KBM-7 (cell line): ENCODE measurements at places on chromosomes 7 and 10.

GRCh38 chr10:95350830-95351228 is 60.0 kb upstream of the PDLIM1 start:
- no peak for DNase-seq

DNA sequence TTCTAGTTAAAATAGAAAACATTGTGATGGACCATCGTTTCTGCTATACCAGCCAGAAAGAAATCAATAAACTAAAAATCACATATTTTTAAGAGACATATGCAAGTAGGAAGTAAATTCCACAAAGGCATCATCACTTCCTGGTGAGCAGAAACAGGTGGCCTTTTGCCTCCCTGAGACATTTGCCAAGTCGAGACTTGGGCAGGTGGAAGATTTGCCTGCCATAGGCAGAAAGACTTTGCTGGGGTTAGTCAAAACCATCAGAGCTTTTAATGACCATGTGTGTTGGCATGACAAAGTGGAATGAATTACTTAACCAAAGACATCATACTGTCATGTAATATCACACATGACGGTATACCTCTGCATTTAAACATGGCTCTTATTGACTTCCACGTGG is 66.0 kb upstream of the FGL2 start:
- no peak for DNase-seq

DNA sequence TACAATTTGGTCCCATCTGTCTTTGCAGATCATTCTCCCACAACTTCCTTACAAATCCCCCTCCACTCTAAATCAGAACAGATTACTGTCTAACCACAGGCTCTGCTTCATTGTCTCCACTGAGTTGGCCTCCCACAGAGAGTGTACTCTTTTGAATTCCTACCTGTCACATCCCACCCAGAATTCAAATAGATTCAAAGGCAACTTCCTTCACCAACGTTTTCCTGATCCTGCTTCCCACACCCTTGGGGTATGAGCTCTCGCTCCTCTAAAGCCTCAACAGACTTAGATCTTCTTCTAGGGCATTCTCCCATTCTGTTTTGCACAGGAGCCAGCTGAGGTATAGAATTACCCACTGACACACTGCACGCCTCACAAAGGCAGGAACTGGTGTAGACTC is 197.8 kb upstream of the CDCA7L start:
- no peak for DNase-seq

DNA sequence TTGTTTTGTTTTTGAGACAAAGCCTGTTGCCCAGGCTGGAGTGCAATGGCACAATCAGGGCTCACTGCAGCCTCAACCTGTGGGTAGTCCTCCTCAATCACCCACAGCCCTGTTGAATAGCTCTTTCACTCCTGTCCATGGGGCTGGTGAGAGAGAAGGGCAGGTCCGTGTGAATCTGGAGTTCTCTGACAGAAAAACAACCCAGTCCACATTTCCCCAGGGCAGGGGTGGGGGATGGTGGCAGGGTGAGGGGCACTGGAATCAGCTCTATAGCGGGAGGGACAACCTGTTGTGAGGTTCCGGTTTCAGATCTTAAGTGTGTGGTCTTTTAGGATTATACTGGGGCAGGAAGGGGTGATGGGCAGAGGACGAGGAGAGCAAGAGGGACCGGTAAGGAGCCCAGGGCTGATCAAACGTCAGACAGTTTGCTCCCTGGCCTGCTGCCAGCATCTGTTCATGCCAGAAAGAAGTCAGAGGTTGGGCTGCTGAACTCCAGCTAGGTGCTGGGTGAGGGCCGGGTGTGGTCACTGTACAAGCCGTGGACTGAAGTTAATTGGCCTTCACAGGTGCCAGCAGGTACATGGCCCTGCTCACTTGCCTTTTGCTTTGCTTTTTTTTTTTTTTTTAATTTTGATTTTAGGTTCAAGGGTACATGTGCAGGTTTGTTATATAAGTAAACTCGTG is 33.2 kb upstream of the MKRN1 start:
- DNase-seq = peak; percentile 18

GRCh38 chr7:67618556-67619162 is 622.0 kb downstream of the TYW1 start:
- no peak for DNase-seq

- DNase-seq = no peak
Observed at GRCh38 chr7:123836656-123837055, 8.3 kb upstream of the HYAL4 start.

DNA sequence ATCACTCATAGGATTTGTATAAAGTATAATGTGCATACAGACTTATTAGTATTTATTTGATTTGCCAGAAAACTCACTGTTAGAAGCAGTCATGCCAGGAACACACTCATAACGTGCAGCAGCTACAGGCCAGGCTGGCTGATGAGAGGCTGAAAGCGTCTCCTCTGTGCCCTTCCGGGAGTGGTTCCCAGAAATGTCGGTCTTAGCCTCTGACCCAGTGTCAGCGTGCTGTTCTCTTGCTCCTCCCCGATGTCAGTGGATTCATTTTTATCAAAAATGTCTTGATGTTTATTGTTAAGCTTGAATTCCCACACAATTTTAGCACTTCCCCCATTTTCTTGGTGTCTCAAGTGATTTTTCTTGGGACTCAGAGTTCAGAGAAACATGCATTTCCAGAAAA is 33.3 kb upstream of the GARS1 start:
- no peak for DNase-seq

GRCh38 chr7:150401861-150402631 is 22.9 kb downstream of the ZNF775 start:
- DNase-seq = no peak

DNA sequence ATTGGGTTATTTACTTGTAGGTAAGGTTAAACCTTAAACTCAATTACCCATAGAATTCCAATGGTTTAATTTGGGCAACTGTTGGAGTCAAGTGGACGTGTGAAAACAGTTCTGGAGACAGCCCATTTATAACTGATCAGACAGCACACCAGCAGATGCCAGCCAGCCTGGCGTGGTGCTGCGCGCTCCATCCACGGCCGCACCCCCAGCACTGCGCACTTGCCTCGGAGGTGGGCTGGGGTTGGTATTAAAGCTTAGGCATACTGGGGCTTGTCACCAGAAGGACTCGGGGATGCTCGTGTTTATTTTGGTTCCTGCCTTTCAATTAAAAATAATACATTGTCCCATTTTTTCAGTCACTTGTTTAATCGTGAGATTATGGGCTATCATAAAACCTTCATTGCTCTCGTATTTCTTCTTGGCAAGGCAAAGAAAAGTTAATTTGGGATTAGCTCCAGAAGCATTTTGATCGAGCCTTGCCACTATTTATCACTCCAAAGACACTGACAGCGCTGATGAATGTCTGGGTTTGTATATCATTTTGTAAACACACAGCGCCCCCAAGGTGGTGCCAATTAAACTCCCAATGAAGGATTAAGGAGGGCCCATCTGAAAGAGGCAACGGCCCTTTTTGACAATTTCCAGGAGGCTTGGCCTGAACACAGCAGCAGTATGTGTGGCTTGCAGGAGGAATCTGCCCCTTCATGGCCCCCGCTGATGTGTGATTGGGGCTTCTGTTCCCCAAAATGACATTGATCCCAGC is 204.5 kb upstream of the CXCL12 start:
- no peak for DNase-seq
